ENCODE measurements at places on chromosomes 13 and 19.

DNA sequence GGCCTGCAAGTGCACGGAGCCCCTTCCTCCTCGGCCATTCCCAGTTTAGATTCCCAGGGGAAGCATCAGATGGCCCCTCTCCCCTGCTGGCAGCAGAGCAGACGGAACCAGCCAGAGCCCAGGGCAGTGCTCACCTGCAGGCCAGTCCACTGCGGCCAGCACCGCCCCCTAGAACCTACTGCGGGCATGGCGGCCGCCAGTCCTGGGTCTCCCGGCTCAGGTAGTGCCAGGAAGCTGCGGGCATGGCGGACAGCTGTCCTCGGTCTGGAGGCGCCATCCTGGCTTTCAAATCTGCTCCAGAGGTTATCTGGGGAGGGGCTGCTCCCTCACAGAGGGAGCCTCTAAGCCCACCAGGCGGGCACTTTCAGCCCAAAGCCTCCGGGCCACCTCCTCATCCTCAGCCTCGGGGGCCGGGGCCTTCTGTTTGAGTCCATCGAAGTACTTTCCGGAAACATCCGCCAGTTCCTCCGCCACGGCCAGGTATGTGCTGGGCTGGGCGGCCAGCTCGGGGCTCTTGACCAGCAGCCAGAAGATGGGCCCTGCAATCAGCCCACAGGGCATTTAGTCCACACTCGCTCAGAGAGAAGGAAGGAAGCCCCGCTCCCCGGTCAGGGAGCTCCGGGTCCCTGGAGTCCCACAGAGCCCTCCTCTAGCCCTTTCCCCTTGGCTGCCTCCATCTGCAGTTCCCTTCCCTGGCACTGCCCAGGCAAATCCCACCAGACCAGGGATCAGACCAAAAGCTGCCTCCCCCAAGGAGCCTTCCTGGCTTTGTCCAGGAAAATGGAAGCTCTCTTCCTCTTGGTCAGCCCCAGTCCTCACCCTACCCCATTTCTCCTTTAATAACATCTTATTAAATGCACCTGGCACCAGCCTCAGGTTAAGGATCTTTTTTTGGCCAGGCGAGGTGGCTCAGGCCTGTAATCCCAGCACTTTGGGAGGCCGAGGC lies 7.0 kb upstream of the GP6 start:
- no peak for DNase-seq

DNA sequence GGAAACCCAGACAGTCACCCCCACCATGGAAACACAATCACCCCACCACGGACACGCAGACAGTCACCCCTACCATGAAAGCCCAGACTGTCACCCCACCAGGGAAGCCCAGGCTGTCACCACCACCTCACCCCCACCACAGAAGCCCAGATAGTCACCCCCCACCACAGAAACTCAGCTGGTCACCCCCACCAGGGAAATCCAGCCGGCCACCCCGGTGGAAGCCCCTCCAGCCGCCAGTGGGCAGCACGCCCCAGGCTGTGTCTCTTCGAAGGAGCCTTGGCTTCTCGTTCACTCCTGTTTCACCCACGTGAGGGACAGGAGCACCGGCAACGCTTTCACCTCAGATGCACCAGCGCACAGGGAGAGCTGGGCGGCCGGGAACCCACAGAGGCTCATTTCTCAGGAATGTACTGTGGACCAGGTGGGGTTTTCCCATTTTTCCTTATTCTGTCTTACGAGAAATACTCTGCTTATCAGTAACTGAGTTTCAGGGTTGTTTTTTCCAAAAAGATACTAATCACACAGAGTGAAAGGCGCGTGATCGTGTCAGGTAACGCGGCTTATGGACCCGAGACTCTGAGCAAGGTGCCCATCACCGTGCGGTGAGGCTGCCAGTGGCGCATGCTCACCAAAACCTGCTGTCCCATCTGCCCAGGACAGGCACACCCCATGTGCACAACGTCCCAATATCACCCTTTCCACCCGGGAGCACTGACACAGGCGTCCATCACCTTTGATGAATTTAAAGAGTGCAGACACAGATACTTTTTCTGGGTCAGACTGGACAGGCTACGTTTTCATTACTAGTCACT lies 28.0 kb downstream of the CARS2 start:
- DNase-seq, result no peak

DNA sequence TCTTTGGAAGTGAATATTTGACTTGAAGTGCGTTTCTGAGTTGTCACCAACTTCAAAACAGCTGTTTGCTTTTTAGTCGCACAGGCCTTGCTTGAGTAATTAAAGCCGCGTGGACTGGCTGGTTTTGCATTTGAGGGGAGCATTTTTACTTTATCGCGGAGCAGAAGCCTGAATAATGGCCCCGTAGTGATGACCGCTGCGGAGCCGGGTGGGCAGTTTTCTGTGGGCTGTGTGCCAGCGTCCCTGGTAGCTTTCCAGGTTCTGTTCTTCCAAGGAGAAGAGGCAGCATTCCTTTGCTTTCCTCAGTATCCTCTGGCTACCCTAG lies 1.1 kb downstream of the NAA16 start:
- no peak for DNase-seq

- peak; percentile 80 for DNase-seq
Measured at GRCh38 chr19:10505583-10506229, 2.5 kb upstream of the KEAP1 start.

- DNase-seq, result no peak
Measured at GRCh38 chr19:17796013-17796837, 1.3 kb downstream of the B3GNT3 start.

- no peak for DNase-seq
Measured at GRCh38 chr19:40279761-40280607, 5.2 kb downstream of the AKT2 start.

DNA sequence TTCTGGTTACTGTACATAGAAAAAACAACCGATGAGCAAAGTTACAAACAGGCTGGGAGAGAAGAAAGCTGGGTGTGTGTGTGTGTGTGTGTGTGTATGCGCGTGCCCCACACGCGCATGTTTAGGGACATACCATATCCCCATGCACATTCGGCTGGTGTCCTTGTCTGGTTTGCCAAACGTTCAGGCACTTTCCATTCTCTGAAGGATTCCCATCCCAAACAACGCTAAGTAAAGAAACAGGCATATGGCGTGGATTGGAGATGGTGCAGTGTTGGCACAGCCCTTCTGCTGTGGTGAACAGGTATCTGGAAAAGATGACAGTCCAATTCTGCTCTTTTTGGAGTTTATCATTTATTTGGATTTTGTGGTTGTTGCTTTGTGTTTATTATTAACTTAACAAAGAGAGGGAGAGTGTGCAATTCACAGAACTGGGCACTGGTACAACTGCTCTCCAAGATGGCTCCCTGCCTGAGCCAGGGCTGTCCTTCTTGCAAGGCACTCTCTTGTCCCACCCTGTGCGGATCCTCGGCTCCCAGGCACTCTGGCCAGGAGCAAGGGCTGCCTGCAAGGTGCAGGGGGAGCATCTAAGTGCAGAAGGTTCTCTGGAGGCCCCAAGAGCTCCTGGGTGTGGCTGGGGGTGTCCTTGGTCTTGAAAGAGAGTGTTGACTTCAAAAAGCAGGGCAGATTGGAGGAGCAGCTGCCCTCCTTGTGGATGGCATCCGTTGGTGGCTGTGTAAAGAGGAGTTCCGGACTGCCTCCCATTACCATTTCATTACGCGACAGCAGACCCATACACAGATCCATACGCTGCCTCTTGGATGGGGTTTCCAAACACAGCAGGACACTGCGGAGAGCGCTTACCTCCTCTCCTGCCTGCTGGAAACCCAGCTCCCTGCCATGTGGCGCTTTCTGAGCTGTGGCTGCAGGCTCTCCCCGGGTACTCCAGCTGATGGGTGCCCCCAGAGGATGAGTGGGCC lies 263.1 kb downstream of the ZNF536 start:
- no peak for DNase-seq

Measured in activated T-cell treated with anti-CD3 and anti-CD28 coated beads for 4 hours (primary cell).